ENCODE measurements at places on chromosomes 4 and X. TPM values are rescaled to one million over a fixed set of nuclear protein-coding genes. Genes with fewer than 3 reads are reported as not detected.
A peak's percentile ranks its signal among the peaks of the same experiment; 100 is the strongest.

DNA sequence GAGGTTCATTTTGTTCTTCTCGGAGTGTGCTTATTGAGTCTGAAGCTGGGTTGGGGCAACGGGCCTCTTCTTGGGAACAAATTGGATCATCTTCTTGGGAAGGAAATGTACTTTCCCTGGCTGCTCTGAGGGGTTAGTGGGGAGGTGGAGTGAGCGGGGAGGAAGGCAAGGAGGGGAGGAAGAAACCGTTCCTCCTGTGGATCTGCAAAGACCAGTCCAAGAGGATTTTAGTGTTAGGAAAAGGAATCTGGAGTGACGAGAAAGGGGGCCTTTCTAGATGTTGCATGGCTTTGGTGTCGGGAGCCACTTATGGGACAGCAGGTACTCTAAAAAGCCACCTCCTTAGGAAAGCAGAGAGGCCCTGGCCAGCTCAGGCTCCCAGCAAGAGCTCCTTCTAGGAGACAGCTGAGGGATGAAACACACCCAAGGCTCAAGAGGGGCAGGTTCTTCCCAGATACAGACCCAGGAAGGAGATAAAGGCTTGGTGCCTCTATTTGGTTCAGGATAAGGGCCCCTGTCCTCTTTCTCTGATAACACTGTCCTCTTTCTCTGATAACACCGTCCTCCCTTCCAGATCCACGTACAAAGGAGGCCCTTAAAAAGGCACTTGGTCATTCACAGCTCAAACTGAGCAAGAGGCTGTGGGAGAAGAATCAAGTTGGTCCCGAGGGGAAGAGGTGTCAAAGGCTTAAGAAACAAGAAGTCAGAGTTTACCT, 451 bp downstream of the SOD3 start:
- ATAC-seq, result peak; percentile 20

- ATAC-seq, result no peak
These were observed 145.9 kb upstream of the GNPDA2 start for GRCh38 chr4:44872246-44872645.

- peak; percentile 75 for ATAC-seq
These were observed at the start of gene BMP3 for GRCh38 chr4:81030061-81030980. Gene BMP3 (plus strand): TSS chr4:81030708. CDS start chr4:81031285, 577 bp downstream.

DNA sequence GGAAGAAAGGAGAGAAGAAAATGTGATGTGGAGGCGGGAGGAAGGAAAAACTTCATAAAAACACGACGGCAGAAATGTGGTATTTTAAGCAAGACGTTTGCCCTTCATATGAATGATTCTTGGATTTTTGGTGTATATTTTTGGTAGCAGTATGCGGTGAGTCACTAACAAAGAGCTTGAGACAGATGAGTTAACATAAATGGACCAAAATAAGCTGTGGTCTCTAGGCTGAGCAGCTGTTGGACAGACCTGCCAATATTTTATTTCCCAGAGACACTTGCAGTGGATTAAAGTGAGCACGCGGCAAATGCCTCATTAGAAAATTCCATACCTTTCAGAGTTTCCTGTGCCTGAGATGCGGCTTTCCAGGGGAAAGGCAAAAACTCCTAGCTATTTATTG, 43.1 kb upstream of the RPS6KA3 start:
- ATAC-seq, result no peak

DNA sequence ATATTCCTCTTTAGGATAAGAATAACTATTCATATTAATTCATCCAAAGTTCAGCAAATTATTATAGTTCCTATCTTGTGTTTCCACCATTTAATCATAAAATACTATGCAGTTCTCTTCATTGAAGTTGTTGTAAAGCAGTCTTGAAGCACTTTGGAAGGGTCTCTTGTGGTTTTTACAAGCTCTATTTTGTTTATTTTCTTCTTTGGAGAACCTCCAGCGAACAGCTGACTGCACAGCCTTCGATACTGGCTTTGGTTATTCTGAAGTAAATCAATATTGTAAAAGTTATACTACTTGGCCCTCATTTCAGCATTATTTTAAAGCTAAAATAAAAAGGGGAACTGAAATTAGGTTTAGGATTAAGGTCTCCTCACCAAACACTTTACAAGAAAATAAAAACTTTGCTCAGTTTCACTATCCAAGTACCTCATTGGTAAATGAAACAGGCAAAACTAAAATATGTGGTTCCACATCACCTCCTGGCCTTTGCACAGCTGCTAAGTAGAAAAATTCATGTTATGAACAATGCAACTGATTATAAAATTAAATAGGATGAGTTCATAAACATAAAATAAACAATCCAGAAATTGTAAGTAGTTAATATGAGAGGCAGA, 1629.2 kb upstream of the ADGRL3 start:
- ATAC-seq, result no peak

DNA sequence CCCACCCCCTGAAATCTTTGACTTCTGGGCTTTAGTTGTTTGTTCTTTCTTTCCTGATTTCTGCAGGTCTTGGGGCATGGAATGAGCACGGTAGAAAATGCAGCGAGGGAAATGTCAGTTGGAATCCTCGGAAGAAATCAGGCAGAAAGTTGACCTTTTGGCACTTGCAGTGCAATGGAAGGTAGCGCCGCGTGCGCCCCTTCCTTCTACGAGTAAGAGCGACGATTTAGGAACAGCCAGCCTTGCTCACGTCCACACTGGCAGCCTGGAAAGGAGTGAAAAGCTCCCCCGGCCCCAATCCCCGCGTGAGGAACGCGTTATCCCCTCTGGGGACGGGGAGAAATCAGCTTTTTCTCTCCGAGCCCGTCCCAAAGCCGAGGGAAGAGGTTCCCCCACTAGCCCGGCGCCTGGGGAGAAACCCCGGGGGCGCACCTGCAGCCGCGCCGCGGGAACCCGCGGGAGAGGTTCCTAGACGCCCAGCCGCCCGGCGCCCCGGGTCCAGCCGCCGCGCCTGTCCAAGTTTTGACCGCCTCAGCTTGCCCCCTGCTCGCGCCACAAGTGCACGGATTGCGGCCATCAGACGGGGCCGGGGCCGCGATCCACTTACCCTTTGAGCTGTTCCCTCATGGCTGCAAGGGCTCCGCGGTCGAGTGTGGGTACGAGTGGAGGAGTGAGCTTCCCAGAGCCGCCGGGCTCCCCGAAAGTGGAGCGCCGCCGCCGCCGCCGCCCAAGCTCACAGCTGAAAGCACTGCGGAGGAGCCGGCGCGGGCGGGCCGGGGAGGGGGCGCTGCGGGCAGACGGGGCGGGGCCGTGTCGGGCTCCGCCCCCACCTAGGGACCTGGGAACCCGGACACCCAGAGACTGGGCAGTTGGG, 194.6 kb upstream of the FTHL17 start:
- peak; percentile 76 for ATAC-seq

GRCh38 chr4:2363056-2363721, 55.3 kb downstream of the ZFYVE28 start:
- no peak for ATAC-seq

GRCh38 chrX:140501940-140502468, 2.9 kb downstream of the SOX3 start:
- ATAC-seq, result no peak

DNA sequence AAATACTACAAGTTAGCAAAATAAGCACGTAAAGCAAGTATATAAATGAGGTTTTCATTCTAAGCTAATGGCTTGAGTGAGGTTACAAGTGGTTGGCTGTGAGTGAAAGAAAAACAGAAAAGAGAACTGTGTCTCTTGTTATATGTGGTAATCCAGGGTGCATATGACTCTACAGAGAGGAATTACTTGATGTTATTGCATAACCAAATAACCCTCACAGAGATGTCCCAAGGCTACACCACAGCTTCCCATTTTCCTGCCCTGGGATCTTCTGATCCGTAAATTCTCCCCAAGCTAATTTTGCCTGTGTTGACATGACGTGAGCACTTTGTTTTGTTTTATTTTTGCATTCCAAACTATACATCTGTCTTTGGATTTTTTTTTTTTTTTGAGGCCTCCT, 470.0 kb upstream of the INTU start:
- ATAC-seq, result no peak

DNA sequence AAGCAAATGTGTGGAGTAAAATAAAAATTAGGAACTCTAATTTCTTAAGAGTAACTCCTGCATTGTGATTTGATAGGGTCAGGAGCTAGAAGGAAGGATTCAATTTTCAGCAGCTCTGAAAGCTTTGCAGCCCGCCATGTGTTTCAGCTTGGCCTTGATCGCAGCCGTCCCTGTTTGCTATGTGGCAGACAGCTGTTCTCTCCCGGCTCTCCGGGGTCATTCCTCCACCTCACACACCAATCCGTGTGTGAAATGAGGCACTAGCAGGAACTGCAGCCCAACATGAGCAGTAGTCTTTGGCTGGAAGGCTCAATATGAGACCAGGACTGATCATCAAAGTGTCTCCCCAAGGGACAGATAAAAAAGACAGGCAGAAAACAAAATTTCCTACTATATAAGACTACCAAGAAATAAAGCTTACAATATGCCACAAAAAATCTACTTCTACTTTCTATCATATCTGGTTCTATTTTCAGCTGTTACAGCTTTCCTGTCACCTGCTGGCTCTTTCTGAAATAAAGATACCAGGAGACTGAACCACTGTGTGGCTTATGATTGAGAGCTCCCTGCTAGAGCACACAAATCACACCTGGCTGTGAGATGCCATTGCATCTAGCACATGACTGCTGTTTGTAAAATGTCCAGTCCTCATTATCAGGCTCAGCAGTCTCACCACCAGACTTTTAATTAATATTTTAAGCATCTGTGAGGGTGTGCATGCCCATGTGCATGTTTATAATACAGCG, 44.1 kb upstream of the SEC24B start:
- ATAC-seq, result no peak

- ATAC-seq, result no peak
These were observed 1528.0 kb downstream of the TECRL start for GRCh38 chr4:62881210-62881609.

DNA sequence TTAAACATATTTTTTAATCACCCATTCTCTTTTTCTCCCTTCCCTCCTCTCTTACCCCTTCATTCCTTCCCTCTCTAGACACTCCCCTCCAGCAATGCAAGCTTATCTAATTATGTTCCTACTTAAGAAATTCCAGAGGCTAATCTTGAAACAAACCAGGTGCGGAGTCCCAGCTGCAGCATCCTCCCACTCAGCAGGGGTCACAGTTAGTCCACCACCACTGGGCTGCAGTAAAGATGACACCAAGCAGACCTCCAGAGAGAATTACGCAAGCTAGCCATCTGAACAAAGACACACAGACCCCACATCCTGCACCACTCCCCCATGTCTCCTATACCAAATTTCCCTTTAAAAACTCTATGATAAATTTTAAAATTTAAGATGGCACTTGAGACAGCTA, 13.9 kb upstream of the SEC24B start:
- no peak for ATAC-seq

DNA sequence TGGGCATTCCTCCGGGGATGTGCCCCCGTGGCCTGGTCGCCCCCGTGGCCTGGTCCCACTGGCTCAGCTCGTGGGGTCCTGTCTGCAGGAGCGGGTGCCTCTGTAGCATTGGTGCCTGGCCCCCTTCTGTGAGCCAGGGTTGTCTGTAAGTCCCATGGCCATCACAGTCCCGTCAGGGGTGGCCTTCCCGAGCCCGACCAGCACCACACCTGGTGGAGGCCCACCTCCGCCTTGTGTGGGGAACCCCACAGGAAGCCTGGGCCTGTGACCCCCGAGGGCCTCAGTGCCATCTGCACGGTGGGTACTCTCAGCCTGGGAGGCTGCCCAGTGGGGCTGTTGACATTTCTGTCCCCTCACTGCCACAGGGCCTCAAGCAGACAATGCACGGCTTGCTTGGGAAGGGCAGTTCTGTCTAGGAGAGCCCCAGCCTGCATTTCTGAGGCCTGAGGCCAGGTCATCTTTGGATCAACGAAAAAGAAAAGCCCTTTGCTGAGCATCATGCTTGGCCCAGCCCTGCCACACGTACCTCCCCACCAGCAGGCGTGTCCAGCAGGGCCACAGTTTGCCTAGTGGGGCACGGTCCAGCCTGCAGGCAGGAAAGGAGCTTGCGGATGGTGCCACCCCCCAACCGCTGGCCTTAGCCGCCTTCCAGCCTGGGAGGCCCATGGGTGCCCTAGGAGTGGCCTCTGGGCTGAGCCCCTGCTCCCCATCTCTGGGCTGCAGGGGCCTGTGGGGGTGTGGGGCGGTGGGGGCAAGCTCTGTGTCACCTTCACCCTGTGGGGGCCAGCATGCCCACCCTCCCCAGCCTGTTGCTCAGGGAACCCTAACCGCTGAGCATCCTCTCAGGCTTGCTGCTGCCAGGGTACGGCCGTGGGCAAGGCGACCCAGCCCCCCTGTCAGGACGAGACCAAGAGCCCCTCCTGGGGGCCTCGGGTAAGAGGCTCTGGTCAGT, 23.2 kb downstream of the NKX1-1 start:
- no peak for ATAC-seq

DNA sequence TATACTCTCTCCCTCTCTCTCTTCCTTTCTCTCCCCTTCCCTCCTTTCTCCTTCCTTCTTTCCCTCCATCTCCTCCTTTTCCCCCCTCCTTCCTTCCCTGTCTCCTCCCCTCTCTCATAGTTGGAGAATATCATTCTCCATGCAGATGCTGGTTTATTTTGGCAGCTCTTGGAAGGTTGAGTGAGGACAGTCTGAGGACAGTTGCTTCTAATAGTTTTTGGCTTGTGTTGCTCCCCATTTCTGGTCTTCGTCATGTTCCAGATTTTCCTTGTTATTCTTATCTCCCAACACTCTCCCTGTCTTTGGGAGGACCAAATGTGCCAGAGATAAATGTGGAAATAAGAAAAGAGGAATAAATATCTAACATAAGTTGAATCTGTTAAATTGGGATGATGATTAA, 263.0 kb downstream of the FRMPD4 start:
- ATAC-seq, result no peak

DNA sequence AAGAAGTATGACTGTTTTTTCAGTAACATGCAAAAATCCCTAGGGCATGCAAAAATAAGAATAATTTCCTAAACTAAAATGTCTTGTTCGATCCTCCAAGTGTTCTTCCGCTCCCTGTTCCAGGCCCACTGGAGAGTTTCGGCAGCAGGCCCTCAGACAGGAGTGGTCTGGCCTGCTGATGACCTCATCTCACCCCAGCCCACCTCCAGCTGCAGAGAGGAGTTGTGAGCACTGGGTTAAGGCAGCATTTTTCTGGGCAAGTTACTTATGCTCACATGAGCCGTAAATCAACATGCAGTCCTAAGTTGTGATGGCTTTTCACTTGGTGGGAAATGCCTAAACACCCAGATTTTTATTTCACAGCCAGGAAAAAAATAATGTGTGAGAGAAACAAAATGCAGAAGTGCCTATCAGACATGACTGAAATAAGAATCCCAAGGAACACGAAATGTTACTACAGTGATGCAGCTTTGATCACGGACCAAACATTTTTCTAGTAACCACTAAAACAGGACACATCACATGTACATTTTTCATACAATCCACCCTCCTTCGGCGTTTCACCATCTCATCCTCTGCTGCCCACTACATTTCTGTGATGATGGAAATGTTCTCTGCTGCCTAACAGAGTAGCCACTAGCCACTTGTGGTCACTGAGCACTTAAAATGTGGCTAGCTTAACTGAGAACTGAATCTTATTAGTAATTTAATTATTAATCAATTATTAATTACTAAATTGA, 153.3 kb upstream of the TBL1X start:
- no peak for ATAC-seq

Gene ARHGAP4
- 12.5 TPM for total RNA-seq

Gene RAB41
- total RNA-seq, result not detected

Gene CXorf38
- total RNA-seq, result 11.9 TPM

Gene CSAG3
- total RNA-seq, result not detected

Gene MXRA5
- total RNA-seq, result 3.9 TPM

Gene BMPR1B
- total RNA-seq, result 40.9 TPM

Gene CENPE
- 0.81 TPM for total RNA-seq

Gene FRG2
- not detected for total RNA-seq

Gene LONRF3
- total RNA-seq, result 19.8 TPM

Gene COL4A6
- total RNA-seq, result 209 TPM

Gene PPARGC1A
- 27.7 TPM for total RNA-seq

Gene MAPK10
- total RNA-seq, result 8.3 TPM

Data from gastroesophageal sphincter (tissue), 4 donors.